ENCODE measurements at places on chromosomes 6 and 20.

GRCh38 chr6:17965397-17965796 lies 22.0 kb downstream of the KIF13A start:
- no peak for DNase-seq

- no peak for DNase-seq
These were observed 1040.6 kb upstream of the CITED2 start for GRCh38 chr6:140414966-140415620.

DNA sequence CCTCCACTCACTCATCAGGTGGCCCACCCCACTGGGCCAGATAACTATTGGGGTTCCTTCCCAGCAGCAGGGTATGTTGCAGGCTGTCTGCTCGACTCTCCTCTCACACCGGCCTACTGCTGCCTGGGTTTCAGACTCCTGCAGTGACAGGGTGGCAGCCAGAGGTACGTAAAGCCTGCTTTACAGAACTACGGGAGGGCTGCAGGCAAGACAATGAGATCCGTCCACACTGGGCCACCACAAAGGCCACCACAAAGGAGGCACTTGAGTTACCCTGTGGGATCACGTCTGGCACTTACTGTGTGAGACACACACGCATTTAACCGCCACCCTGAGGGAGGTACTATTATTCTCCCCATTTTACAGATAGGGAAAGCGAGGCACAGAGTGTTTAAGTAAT lies 78.5 kb downstream of the NFATC2 start:
- DNase-seq = no peak

DNA sequence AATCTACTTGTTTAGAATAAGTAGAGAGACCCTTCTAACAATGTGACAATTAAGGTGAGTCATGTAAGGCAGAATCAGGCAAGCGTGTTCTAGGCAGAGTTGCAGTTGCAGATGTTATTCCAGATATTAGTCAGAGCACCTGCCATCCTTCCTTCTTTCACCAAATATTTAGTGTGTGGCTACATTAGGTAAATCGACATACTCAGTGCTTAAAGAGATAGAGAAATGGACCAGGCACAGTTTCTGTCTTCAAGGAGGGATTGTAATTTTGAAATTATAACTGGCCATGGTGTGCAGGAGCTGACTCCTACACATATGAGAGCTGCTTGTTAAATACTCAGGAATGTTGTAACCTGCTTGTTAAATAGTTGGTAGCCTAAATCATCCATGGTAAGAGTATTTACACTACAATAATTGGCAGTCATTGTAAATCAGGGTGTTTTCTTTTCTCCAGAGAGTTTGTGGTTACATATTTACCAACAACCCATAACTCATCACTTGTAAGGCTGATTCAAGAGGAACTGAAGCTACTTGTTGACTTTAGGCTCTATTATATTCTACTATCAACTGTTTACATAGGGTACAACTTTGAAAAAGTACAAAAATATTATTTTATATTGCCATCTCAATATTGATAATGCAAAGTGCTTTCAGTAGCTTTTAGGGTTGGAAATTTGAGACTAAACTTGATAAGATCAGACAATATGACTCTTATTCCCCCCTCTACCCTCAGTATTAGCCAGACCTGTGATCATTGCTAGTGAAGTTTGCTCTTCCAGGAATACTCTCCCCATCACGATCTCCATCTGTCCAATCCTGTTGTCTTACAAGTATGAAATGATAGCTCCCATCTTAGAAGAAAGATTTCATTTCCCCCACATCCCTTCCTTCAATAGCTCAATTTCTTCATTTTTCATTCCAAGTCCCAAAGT lies 607.1 kb downstream of the COL12A1 start:
- DNase-seq = no peak

DNA sequence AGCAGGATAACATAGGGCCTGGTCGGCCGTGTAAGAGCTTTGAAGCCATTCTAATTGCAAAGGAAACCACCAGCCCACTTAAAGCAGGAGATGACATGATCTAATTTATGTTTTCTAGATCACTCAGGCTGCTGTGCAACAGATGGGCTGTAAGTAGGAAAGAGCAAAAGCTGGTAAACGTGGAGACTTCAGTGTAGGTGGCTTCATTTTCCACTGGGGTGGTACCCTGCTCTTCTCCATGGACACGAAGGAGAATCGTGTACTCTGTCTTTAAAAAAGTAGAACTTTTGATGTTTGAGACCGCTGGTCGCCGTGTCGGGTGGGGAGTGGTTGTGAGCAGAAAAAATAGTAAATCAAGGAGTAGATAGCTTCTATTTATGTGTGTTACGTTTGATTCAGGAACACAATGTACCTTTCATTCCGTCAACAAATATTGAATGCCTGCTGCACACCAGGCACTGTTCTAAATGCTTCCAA lies 6.4 kb downstream of the CASS4 start:
- DNase-seq = no peak

- no peak for DNase-seq
These were observed 220.1 kb downstream of the BCAS1 start for GRCh38 chr20:53850319-53850718.
